ENCODE measurements at places on chromosomes 7 and 10. TPM values are rescaled to one million over a fixed set of nuclear protein-coding genes. Genes with fewer than 3 reads are reported as not detected.

Gene BTBD16
- total RNA-seq: 0.52 TPM

Gene MUC12
- 15.7 TPM for total RNA-seq

Gene PPP1R17
- total RNA-seq: not detected

Gene OR6B1
- not detected for total RNA-seq

Gene ANKRD26
- total RNA-seq: 2.9 TPM

Gene PCGF5
- total RNA-seq: 35.1 TPM

Gene TMEM270
- total RNA-seq: not detected

Gene DHX32
- total RNA-seq: 53.3 TPM

Gene SH3PXD2A
- total RNA-seq: 2.2 TPM

Gene ANK3
- 0.47 TPM for total RNA-seq

Gene PRF1
- total RNA-seq: not detected

Gene C10orf105
- not detected for total RNA-seq

Gene CAMK2G
- 16.9 TPM for total RNA-seq

Gene ARMH3
- total RNA-seq: 11.4 TPM

Gene RBM17
- total RNA-seq: 122 TPM
